ENCODE measurements at places on chromosomes 7 and 10. TPM values are rescaled to one million over a fixed set of nuclear protein-coding genes. Genes with fewer than 3 reads are reported as not detected.

Gene ZP3
- total RNA-seq = 4.7 TPM

Gene PRLHR
- total RNA-seq = not detected

Gene ACTL6B
- not detected for total RNA-seq

Gene LBX1
- total RNA-seq = not detected

Gene UPK3B
- total RNA-seq = not detected

GRCh38 chr10:16652154-16652553 lies 130.5 kb upstream of the C1QL3 start:
- no peak for DNase-seq

- DNase-seq = no peak
Observed at GRCh38 chr10:2120746-2121145, 383.4 kb upstream of the ADARB2 start.

- DNase-seq = no peak
Observed at GRCh38 chr10:114996542-114996941, 58.5 kb downstream of the TRUB1 start.

DNA sequence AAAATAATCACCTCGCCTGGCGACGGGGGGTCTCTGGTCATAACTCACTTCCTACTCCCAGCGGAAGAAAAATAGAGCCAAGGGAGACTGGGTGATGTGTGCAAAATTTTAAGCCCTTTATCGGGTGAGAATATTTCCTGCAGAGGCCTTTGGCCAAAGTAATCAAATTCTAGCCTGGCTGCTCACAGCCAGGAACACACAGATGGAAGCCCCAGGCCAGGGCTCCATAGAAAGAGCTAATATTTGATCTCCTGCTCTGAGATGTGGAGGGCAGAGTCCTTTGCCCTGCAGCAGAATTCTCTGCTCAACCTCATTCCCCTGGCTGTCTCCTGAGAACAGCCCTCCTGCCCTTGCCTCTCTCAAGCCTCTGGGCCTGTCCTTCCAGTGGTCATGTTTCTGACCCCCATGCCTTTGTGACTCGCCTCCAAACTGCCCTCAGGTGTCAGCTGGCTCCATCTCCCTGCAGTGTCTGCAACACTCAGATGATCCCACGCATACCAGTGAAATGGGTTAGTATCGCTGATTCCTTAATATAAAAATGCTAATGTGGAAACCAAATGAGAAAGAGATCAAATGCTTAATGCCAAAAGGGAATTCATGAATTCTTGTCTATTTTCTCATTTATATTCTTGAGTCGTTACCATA lies 34.5 kb downstream of the FRMD4A start:
- no peak for DNase-seq

DNA sequence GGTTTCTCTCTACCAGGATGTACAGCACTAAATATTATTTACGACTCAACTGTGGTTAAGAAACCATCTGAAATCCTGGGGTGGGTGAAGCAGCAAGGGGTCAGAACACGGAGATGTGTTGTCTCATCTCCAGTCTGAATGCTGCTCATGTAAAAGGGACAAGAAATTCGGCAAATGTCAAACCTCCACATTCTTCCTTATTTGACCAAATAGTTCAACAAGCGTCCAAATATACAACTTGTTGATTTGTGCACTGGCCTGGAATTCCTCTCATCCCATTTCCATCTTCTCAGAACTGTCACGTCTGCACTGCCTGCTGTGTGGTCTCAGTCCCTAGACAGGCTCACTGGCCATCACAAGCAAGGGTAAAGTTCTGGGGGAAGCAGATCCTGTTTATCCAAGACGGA lies 520.0 kb downstream of the PARD3 start:
- no peak for DNase-seq

DNA sequence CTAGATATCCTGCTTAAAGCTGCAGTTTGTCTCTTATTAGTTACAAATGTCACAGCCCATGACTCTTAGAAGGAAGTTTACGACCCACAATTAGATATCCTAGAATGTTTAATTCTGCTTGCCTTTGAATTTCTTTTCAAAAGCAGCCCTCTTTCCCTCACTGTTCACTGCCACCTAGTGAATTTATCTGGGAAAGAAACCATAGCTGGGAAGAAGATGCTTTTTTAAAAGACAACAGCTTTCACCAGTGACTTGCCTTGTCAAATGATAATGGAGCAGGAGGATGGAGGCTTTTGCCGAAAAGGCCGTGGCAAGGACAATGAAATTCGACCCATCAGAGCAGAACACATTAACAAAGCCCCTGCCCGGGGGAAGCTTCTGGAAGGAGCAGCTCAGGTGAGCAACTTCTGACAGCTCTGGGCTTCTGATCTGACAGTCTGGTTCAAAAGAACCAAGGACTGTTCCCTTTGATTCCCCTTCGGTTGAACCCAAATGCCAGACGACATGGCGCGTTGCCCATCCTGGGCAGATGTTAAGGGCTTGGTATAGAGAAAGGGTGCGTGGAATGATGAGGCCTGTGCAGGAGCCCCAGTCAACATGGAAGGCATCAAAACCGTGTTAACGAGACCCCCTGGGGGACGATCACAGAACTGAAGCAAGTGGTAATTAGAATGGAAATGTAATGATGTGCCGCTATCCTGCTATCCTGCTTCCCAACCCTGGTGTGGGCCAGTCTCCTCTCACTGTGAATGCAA lies 236.8 kb downstream of the FRMD4A start:
- no peak for DNase-seq

DNA sequence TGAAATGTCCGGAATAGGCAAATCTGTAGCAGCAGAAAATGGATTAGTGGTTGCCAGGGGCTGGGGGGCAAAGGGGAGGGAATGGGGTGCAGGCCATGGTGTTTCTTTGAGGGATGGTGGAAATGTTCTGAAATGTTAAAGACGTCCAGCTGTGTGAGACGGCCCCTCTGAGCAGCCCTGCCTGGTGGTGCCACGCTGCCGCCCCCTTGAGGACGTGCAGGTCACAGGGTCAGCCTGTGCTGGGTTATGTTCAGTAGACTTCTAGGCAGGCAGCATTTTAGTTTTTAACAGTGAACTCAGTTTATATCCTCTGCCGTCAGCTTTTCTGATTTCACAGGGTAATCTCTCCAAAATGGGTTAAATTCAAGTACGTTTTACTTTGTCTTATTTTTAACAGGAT lies 9.4 kb downstream of the NUB1 start:
- no peak for DNase-seq

DNA sequence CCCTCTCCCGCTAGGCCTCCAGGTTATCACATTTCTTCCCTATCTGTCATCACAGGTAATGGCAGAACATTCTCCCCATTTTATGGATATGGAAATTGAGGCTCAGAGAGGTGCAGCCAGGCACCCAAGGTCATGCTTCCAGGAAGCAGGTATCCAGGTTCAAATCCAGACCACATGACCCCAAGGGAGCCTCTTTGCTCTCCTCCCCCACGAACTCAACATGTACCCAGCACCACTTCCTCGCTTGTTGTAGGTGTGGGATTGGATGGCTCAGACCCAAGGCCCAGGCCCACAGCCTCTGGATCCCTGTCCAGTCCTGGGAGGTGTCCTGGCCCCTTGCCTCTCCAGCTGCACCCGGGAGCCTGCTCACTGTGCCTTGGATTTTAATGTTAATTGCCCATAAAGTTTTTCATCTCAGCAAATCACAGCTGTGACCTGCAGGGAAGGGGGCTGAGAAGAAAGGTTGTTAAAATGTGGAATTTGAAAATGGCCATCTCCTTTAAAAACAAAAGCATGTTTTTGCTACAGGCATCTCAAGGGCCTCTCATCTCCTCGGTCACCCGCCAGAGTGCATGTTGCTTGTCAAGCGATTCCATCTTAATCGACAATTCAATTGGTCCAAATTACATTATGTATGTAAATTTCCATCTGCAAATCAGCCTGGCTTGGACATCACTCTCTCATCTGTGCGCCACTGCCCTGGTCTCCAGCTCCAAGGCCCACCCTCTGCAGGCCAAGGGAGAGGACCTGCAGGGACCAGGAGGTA lies 205.4 kb upstream of the ZMIZ1 start:
- DNase-seq = no peak

GRCh38 chr10:86078639-86079035 lies 288.0 kb downstream of the GRID1 start:
- no peak for DNase-seq

DNA sequence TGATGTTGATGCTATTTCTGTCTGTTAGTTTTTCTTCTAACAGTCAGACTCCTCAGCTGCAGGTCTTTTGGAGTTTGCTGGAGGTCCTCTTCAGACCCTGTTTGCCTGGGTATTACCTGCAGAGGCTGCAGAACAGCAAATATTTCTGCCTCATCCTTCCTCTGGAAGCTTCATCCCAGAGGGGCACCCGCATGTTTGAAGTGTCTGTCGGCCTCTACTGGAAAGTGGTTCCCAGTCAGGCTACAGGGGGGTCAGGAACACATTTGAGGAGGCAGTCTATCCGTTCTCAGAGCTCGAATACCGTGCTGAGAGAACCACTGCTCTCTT lies 13.3 kb upstream of the CYP3A5 start:
- DNase-seq = no peak

- no peak for DNase-seq
Observed at GRCh38 chr10:10213237-10213636, 804.4 kb upstream of the CELF2 start.

- DNase-seq = peak; percentile 94
Observed at GRCh38 chr10:37952043-37952755, 24.2 kb downstream of the ZNF25 start.

DNA sequence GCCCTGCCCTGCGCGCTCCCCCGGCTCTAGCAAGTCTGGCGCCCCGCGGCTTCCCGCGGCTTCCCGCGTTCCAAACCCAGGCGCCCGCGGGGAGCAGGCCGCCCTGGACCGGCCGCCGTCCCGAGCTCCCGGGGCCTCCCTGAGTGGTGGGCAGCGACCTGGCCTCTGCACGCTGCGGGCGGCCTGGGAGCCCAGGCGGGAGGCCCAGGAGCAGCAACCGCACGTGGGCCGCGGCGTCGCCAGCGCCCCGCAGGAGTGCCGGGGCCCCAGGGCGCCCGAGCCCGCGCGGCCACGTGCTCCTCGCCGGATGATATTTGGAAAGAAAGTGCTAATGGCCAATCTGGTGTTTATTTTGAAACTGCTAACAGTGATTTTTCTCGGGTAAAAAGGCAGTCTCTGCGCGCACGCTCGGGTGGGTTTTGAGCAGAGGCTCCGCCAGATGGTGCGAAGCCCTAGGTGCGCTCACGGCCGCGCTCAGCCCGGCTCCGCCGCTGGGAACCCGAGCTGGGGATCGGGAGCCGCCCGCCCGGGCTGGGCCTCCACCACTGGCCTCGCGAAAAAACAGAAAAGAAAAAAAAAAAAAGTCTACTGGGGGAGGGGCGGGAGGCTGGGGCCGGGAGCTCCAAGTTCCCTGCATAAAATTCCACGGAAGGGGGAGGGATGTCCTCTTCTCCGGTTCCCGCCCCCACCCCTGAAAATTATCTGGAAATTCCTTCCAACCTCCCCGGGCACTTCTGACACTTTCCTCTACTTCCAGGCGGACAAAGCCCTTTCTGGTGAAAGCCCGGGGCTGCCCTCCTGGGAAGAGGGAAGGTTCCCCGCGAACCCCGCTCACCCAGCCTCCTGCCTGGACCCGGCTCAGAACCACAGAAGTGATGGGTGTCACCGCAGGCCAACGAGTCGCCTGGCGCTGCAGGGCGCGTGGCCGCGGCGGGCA lies 4.3 kb downstream of the EBF3 start:
- no peak for DNase-seq

DNA sequence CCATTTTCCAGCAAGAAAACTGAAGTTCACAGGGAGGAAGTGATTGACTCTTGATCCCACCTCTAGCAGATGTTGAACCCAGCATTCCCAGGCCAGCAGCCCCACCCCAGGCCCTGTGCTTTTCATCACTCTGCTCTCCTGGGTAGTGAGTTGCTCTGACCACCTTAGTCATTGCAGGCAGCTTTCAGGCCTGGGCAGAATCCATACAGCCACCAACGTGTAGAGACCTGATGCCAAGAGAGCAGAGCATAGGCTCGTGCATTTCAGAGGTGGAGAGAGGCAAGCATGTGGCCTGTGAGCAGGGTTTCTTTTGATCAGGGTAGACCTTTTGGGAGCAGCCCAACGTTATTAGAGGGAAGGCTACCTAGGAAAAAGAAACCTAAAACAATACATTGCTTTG lies 334.6 kb downstream of the PTEN start:
- DNase-seq = no peak

GRCh38 chr10:62264702-62265436 lies 3.8 kb downstream of the RTKN2 start:
- DNase-seq = peak; percentile 89

DNA sequence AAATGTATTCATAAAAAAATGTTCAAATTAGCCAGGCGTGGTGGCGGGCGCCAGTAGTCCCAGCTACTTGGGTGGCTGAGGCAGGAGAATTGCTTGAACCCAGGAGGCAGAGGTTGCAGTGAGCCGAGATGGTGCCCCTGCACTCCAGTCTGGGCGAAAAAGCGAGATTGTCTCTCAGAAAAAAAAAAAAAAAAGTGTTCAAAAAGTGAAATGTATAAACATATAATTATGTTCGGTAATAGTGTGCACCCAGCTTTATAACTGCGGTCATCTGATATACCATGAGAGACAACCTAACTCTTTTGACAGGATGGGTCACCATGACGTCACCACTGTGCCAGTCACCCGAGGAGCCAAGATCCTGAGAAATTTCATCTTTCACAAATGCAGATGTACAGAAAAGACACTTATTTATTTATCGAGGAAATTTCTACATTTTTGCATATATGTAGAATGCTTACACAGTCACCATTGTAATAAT lies 594 bp upstream of the RP9 start:
- no peak for DNase-seq

DNA sequence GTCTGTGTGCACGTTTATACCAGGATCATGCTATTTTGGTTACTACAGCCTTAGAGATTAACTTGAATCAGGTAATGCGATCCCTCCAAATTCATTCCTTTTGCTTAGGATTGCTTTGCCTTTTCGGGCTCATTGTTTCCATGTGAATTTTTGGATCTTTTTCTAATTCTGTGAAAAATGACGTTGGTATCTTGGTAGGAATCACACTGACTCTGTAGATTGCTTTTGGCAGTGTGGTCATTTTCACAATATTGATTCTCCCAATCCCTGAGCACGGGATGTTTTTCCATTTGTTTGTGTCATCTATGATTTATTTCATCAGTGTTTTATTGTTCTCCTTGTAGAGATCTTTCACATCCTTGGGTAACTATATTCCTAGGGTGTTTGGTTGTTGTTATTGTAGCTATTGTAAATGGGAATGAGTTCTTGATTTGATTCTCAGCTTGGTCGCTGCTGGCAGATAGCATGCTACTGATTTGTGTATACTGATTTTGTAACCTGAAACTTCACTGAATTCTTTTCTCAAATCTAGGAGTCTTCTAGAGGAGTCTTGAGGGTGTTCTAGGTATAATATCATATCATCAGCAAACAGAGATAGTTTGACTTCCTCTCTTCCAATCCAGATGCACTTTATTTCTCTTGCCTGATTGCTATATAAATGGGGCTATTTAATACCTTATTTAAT lies 18.2 kb downstream of the SNX8 start:
- no peak for DNase-seq

DNA sequence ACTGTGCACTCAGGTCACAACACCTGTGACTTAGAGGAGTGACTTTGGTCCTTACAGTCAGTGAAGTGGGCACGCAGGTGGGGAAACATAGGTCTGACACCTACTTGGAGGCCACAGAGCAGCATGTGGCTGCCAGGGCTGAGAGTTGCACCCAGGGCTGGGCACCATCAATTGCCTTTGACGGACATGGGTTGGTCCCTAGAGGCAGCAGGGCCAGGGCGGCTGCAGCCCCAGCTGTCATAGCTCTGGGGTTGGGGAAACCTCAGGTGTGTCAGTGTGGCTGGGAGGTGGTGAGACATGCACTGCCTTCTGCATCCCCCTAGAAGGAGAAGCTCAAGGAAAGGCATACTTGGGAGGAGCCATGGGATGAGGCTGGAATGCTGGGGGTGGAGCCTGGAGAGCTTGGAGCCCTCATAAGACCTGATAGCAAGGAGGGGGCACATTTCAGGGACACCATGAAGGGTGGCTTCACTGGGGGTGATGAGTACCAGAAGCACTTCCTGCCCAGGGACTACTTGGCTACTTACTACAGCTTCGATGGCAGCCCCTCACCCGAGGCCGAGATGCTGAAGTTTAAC lies at the start of gene INMT:
INMT (plus strand) TSS at position 440 of the 578 bp plus-strand sequence; CDS start at position 456, 16 bp downstream.
- no peak for DNase-seq
